Left lung (tissue), 14 donors: ENCODE measurements at places on chromosomes 7 and 10.

- no peak for DNase-seq
These were observed 69.6 kb upstream of the ADO start for GRCh38 chr10:62734781-62735463.

DNA sequence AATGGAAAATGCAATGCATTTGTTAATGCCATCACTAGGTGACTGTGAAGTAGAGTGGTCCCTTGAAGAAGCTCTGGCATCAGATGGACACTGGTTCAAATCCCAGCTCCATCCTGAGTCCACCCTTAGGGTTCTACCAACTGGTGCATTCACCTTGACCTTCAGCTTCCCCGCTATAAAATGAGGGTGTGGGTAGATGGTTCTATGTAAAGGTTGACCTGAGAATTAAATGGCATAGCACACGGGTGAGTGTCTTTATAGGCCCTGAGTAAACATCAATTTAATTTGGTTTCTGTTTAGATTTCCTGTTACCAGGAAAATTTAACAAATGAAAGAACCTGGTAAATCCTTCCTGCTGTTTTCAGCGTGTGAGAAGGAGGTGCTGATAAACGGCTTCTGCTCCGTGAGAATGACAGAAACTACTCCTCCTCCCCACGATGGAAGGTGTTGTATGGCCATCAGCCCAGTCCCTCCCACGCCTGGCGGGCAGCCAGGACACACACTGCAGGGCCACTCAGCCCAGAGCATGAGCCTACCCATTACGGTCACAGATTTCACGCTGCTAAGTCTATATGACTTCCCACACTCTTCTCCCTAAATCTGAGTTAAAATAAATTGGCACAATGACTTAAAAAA lies 210.1 kb downstream of the TNS3 start:
- DNase-seq = peak; percentile 73

GRCh38 chr10:123327450-123327849 lies 173.2 kb downstream of the BUB3 start:
- DNase-seq = no peak

- no peak for DNase-seq
These were observed 136.3 kb downstream of the ZNF248 start for GRCh38 chr10:37721100-37721499.

DNA sequence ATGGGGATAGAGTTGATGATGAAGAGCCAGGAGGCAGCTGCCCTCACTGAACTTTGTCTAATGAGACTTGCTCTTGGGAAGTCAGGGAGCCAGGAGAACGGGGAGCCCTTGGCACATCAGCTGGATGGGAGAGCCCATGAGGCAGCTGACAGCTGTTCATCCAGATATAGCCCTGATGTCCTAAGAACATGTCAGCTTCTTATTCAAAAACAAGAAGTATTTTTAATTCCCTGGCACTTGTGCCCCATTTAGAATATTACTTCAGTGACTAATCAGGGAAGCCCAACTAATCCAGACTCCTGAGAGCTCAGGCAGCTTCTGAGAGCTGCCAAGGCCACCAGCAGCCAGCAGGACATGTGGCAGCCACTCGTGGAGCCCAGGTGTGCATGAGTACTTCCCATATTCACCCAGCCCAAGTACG lies 363.4 kb downstream of the GRID1 start:
- DNase-seq = no peak

GRCh38 chr7:99456288-99456687 lies 9.7 kb downstream of the ATP5MF start:
- peak; percentile 76 for DNase-seq

- DNase-seq = no peak
These were observed 25.8 kb downstream of the NHLRC2 start for GRCh38 chr10:113880236-113880635.

- DNase-seq = no peak
These were observed 285.0 kb downstream of the SUGCT start for GRCh38 chr7:40419806-40420205.

DNA sequence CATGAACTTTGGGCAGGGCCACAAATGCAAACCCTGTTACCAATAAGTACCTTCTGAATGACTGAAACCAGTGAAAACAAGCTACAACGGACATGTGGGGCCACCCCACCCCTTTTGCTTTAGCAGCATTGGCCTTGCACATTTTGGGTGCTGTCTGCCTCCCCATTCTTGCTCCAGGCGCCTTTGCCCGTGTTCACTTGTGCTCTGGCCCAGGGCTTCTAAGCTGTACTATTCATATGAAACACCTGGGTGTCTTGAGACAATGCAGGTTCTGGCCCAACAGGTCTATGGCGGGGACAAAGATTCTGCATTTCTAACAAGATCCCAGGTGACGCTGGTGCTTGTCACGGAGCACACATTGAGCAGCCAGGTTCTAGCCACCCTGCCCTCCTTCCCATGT lies 96.5 kb upstream of the SDK1 start:
- no peak for DNase-seq

- DNase-seq = peak; percentile 21
These were observed 20.9 kb downstream of the EBF3 start for GRCh38 chr10:129942936-129943715.

DNA sequence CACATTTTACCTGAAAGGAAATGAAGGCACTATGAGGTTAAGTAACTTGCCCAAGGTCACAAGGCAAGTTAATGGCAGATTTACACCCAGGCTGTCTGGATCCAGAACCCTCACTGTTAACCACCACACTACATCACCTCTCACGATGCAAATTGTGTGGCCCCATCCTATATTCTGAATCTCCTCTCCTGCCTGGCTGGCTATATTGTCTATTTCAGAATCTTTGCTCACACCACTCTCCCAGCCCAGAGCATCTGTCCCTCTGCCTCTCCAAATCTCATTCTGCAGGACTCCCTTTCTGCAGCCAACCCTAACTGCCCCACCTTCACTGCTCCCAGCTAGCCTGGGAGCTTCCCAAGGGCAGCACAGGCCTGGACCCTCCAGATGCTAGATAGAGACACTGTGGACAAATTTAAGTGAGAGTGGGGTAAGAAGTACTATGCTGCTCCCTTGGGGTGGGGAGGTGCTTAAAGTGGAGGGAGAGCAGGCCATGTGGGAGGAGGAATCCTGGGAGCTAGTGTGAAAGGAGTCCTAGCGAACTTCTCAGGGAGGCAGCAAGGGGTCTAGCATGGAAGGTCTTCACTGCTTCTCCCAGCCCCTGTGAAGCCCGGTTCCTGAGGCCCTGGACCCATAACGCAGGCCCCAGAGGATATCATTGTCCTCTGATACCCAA lies 786 bp downstream of the CUEDC2 start:
- DNase-seq = no peak

GRCh38 chr7:108440613-108441012 lies 15.6 kb downstream of the NRCAM start:
- no peak for DNase-seq

GRCh38 chr10:30068492-30069223 lies 9.3 kb upstream of the JCAD start:
- DNase-seq = no peak

DNA sequence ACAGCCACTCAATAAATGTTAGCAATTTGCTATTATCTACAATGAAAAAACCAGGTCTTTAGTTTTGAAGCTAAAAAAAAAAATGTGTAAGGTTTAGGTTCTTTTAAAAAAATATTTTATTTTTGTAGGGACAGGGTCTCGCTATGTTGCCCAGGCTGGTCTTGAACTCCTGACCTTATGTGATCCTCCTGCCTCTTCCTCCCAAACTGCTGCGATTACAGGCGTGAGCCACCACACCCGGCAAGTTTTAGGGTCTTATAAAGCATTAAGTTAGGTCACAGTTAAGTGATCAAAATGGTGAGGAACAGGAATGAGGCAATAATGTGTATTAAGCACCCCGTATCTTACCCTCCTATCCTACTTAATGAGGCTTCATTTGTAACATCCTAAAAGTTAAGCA lies 774 bp downstream of the SEM1 start:
- DNase-seq = no peak

GRCh38 chr7:99331002-99331401 lies 5.3 kb downstream of the ARPC1A start:
- no peak for DNase-seq

DNA sequence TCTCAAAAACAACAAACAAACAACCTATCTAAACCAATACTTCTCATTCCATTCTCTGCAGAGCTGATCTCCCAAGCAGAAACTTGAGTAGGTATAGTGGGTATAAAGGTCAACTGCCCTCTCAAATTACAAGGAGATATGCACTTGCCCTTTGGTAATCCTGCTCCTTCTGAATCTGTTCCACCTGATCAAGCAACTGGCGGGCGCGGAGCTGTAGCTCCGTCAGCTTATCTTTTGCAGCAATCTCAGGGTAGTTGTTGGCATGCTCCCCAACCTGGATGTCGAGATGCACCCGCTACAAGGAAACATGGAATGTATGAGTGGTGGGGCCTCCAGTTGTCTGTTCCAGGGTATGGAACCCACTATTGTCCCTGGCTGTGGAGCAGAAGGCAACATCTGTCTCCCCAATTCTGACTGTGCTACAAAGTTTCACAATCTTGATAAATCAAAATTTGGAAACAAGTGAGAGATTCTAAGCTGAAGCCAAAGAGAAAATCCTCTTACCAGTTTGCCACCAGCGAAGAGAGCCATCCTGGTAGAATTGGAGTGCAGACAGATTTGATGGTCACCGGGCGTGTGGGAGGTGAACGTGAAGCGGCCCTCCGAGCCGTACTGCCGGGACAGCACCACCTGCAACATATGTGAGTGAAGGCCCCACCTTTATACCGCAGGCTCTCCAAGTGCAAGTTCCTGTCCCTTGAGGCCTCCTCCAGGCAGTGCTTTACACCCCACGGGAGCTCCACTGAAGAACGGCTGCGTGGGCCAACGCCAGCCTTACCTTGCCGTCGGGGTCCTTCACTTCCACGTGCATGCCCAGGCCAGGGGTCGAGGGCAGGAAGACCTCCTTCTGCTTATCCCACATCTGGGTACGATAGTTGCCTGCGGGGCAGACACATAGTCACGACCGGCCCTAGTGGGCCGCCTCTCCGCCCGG lies 819 bp downstream of the TMED4 start:
- DNase-seq = no peak
